Activated T-cell treated with anti-CD3 and anti-CD28 coated beads, Interleukin-2, amount 50 U/mL, for 4 hours (primary cell): ENCODE measurements at places on chromosomes 2 and 18.

- DNase-seq: no peak
These were observed 103.0 kb downstream of the KYNU start for GRCh38 chr2:142980246-142981068.

DNA sequence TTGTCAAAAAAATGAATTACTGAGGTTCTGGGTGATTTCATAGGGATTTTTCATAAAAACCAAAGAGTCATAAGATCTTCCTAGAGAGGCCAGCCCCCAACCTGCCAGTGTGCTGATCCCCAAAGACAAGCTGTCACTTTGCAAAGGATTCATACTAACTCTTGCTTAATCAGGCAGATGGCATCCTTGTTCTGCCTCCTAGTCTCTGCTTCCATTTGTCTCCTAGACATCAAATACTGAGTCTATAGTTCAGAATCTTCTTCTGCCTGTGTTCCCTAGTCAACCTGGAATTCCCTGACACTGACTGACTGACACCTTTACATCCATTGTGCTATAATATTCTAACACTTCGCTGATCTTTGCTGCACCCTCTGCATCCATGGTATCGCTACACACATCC is 84.9 kb downstream of the SLC8A1 start:
- DNase-seq: no peak

- no peak for DNase-seq
These were observed 242.5 kb downstream of the SH3BP4 start for GRCh38 chr2:235194351-235194750.

- DNase-seq: no peak
These were observed 69.2 kb downstream of the RNF144A start for GRCh38 chr2:6986301-6986911.

DNA sequence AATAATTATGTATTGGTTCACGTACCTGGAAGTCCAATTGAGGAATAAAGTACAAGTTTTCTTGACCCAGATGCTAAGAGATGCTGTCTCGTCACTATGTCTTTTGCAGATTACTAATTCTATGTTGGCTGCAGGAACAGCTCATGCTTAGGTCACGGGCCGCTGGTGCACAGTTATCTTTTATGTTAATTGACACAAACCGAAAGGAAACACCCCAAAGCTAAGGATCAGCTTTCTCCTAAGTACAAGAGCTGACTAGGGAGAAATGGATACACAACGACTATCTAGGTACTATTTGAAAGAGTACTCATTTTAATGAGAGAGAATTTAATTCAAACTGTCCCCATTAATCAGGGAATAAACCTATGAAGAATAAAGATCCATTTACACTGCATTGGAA is 217.7 kb upstream of the SLC35G4 start:
- no peak for DNase-seq

DNA sequence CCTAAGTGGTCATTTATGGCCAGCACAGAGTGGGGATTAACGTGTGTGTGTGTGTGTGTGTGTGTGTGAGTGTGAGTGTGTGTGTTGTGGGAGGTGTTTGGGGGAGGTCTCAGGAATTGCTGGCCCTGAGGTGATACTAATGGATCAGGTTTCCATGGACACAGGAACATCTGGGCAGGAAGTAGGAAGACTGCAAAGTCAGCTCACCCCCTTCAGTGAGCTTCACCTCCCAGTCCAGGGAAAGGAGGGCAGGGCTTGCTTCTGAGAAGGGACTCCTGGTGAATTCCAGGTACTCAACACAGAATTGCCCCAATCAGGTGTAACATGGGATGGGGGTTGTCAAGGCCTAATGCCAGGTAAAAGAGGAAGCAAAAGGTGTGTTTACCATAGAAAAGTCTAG is 30.3 kb upstream of the IL1R1 start:
- DNase-seq: no peak

GRCh38 chr2:9269695-9270360 is 63.2 kb downstream of the ASAP2 start:
- no peak for DNase-seq

DNA sequence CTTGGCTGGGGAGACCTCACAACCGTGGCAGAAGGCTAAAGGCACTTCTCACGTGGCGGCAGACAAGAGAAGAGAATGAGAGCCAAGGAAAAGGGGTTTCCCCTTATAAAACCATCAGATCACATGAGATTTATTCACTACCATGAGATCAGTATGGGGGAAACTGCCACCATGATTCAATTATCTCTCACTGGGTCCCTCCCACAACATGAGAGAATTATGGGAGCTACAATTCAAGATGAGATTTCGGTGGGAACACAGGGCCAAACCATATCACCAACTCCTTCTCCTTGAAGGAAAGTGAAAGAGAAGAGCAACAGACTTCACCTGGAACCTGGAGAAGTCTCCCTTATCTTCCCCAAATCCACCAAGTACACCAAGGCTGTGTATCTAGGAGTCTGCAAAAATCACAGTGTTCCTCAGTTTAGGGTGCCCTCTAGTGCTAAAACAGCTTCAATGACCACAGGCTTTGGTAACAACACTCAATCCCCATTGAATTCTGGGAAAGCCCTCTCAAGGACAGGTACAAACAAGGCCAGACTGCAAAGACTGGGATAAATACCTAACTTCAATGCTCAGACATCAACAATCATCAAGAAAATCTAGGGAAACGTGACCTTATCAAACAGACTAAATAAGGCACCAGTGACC is 148.8 kb upstream of the SRD5A2 start:
- DNase-seq: no peak
